ENCODE measurements at places on chromosomes 12 and 14. TPM values are rescaled to one million over a fixed set of nuclear protein-coding genes. Genes with fewer than 3 reads are reported as not detected.

The TMEM263 gene
- total RNA-seq, result 76.1 TPM

The STON2 gene
- 60.4 TPM for total RNA-seq

The P2RX7 gene
- total RNA-seq, result 0.40 TPM

The NID2 gene
- 120 TPM for total RNA-seq

The EML5 gene
- total RNA-seq, result 2.0 TPM

The PPM1A gene
- 44.6 TPM for total RNA-seq

The NTS gene
- total RNA-seq, result not detected

The FAM90A1 gene
- total RNA-seq, result 0.09 TPM

The SIX1 gene
- total RNA-seq, result 0.16 TPM

The E2F7 gene
- 7.7 TPM for total RNA-seq

The TOX4 gene
- 61.1 TPM for total RNA-seq

The POLE2 gene
- 8.3 TPM for total RNA-seq

The KCNJ8 gene
- 3.6 TPM for total RNA-seq

The DENND5B gene
- 27.7 TPM for total RNA-seq

The KLRD1 gene
- total RNA-seq, result 0.81 TPM

The DPY19L2 gene
- total RNA-seq, result 19.0 TPM

The RNASE3 gene
- total RNA-seq, result not detected

The KRT7 gene
- total RNA-seq, result 85.5 TPM

The C14orf132 gene
- total RNA-seq, result 40.6 TPM

The KRT78 gene
- total RNA-seq, result not detected
